ENCODE measurements at places on chromosomes 11 and 22.

DNA sequence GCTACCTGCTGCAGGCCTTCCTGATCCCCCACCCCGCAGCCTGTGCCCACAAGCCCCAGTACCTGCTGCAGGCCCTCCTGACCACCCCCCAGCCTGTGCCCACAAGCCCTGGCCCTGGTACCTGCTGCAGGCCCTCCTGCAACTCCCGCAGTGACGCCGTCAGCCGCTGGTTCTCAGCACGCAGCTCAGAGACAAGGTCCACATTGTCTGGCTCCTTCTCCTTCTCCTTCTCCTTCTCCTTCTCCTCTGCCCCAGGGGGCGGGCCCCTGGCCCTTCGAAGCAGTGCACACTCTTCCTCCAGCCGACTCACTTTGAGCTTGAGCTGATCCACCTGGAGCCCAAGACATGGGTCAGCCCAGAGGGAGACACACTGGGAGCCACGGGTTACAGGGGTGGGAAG, 9.1 kb downstream of the CARD10 start:
- DNase-seq = no peak

DNA sequence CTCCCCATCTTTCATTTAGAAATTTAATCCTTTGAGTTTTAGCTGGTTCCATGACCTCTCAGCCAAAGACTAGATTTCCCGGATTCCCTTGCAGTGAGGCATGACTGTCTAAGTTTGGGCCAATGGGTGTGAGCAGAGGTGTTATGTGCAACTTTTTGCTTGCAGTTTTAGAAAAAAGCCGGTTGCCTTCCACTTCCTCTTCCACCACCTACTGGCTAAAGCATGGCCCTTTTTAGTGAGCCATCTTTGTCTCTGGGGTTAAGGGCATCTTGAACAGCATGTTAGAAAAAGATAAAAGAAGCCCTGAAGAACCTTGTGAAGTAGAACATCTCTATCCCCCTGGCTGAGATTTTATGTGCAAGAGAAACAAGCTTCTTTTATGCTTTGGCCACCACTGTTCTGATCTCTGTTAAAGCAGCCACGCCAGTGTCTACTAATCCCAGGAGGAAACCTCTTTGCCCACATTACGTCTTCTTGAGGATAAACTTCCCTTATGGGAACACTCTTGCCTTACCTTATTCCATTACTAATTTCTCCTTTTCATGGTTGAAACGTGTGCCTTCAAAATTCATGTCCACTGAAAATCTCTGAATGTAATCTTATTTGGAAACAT, 279.9 kb downstream of the TENM4 start:
- DNase-seq = no peak

DNA sequence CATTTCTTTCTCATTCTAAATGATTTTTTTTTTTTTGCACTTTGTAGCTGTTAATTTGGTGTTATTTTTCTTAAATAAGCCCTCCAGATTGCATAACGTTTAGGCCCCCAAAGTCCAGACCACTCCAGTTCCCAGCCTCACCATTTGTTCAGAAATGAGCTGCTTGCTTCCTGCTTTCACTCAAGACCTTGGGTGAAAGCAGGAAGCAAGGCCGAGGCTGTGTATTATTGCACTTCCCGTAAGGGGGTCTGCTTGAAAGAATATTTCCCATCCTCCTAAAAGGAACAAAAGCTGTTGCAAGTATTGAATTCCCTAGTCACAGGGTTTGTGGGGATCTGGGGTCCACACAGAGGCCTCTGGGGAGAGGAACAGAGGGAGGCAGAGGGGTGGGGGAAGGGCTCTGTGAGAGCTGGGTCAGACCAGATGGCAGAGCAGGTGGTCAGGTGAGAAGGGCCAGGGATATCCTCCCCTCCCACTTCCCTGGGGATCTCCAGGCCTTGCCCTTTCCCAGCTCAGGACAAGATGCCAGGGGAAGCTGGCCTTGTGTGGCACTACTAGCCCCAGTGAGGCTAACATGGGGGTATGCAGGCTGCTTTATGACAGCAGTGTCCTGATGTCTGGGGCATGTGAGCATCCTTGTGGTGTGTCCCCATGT, 51.6 kb upstream of the MYEOV start:
- DNase-seq = no peak

DNA sequence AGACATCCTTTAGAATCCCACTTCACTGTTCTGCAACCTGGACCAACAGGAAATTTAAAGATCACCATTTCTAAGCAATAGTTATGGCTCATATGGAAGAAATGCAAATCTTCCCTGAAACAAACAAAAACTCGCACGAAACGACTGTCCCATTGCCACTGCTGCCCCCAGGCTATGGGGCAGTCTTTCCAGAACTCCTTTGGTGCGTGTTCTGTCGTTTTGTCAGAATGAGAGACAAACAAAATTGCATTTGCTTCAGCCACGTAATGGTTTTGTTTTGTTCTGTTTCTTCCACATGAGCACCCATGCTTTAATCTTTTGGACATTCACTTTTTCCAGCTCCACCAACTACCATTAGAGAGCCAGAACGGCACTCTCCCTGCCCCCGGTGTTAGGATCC, 10.8 kb upstream of the FBLN1 start:
- DNase-seq = no peak

GRCh38 chr11:69000831-69001242, 12.2 kb downstream of the MRGPRF start:
- no peak for DNase-seq

DNA sequence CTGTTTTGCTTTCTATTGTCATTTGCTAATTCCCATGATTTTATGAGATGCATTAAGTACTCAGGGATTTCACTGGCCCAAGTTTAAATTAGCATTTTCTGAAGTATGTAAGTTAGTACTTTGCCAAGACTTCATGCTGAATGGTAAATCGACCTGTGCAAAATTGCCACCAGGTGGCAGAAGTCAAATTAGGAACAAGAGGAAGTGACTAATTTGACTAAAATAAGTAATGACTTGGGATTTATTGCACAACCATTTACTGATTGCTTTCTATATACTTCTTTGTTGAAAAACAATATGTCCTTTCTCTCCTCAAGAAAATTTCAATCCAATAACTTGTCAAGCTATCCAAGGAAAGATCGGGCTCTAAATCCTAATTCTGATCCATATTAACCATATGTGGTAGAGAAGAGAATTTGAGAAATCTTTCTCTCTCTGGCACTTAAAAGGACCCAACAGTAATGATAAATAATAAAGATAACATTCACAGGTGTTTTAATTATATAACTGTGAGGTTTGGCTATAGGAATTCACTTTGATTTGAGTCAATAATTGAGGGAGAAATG, 253.7 kb upstream of the CHORDC1 start:
- no peak for DNase-seq

DNA sequence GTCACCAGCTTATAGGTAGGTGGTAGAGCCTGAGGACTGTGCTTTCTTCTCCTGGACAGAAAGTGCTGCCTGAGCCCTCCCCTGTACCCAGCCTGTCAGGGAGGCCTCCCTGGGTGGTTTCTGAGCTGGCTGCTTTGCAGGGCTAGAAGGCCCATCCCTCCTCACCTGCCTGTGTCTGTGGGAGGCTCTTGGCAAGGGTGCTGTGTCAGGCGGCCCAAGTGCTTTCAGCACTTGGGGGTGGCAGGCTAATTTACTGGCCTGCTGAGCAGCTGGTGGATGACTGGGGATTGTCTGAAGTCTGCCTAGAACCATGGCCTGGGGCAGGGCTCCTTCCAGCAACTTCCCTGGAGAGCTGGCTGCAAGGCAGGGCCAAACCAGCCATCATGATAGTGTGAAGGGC, 139.0 kb upstream of the NAV2 start:
- DNase-seq = no peak

DNA sequence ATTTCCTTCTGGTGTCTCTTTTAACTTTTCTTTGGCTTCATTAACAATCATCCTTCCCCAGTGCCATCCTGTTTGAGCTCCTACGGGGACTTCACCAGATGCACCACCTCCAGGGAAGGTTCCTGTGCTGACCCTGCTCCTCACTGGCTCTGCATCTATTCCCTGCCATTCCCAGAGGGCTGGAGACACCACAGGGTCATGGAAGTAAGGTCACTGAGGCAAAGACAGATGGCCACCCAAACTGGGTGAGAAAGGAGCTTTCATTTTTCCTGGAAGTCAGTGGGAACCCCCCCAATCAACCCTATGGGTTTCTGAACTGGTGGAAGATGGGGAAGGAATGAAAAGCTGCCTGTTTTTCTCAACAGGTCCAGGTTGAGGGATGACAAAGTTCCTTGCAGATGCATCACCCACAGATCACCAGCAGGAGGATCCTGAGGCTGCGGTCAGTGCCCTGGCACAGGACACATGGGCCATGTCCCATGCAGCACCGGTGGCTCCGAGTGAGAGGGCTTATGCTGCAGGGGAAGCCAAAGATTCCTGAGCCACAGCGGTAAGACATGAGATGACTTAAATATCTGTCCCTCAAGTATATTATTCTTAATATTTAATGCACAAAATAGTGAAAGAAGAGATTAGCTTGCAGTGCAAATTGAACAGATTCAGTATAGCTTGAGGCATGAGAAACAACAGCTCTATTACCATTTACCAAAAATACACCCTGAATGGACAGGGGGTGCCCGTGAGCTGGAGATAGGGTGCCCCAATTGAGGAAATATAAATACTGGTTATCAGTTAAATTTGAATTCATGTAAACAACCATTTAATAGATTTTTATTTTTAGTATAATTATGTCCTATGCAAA, 73.0 kb upstream of the VPREB1 start:
- DNase-seq = no peak

DNA sequence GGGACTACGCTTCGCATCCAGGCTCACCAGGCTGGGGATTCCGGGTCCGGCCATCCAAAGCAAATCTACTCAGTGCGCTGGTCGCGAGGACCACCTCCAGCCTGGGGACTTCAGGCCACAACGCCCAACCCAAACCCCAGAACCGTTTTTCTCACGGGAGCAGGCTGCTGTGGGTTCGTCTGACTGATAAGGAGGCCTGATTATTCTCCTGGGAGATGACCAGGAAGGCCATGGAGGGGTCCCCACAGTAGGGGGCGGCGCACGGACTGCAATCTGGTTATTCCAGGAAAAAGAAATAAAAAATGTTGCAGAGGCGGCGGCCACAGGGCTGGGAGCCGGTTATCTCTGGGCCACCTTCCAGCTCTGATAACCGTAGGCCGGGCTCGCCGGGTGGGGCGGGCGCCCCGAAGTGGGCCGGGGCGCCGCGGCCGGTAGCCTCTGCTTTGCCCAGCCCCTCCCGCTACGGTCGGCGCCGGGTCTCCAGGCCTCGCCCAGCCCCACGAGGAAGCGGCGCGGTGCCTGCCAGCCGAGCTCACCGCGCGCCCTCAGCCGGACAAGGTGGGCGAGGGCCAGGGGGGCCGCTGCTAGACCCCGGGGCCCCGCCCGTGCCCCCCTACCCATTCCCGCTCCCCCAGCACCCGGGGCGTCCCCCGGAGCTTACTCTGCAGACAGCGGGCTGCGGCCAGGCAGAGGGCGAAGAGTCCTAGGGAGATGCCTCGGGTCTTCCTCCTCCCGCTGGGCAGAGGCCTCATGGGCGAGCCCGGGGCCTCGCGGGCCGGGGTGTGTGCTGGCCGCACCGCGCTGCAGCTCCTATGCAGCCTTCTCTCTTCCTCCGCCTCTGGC, 446 bp downstream of the VSTM5 start:
- no peak for DNase-seq

DNA sequence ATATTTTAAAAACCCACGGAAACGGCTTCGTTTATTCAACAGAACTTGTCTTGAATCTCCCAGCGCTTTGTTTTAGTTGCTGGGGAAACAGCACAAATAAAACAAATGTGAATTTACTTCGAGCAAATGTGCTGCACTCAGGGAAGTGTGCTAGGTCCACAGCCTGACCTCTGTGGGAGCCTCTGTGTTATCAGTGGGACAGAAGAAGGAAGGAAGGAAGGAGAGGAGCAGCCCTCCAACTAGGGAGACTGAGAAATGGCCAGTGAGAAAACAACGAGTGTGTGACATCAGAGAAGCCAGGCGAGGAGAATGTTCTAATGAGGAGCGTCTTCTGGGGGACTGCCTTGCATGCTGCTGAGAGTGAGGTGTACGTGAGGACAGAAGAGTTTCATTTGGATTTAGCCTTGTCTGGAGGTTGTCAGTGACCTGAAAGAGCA, 42.7 kb downstream of the PPP6R3 start:
- no peak for DNase-seq

DNA sequence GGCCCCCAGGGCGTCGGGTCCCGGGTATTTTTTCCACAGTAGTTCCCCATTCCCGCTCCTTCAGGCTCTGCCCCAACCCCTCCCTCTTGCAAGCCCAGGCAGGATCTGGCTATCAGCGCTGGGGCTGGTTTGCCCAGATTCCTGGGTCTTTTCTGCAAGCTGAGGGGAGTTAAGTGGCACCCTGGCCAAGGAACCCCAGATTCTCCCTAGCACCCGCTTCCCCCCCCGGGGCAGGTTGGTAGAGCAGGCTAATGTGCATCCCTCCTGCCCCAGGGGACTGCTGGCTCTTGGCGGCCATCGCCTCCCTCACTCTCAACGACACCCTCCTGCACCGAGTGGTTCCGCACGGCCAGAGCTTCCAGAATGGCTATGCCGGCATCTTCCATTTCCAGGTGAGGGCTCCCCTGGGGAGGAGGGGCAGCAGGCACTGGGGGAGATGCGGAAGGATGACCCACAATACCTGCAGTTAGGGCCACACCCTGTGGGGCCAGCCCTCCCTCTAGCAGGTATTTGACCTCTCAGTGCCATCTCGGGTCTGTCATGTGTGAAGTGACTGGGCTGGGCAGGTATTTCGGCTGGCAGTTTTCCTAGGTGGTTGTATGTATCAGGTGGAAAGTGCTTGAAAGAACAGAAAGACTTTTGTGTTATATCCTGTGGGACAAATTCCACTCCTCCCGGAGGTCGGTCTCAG, 1.6 kb downstream of the CAPN1 start:
- DNase-seq = no peak

DNA sequence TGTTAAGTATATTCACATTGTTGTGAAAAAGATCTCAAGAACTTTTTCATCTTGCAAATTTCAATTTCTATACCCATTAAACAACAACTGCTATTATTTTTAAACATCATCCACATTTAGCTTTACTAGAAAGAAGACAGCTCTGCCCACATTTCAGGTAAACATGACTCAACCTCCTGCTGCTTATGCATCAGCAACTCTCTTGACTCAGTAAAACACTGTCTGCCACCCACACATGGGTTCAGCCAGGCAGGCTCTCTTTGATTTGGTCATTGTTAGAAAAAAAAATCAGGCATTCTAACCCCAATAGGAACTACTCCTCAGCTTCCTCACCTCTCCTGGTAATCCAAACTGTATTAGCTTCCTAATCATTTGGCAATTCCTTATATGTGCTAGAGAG, 5.1 kb upstream of the ENDOD1 start:
- DNase-seq = no peak

GRCh38 chr11:78806214-78807004, 231.7 kb upstream of the NARS2 start:
- DNase-seq = no peak

GRCh38 chr22:37824674-37825641, 1.8 kb downstream of the GALR3 start:
- DNase-seq = no peak

GRCh38 chr11:61092280-61092766, 10.0 kb upstream of the CD5 start:
- no peak for DNase-seq

Measured in esophagus squamous epithelium (tissue), 5 donors.